ENCODE measurements at places on chromosomes 12 and 14.

- no peaks in the 10 kb centered on the region for H3K27me3 ChIP-seq
- H3K4me1 ChIP-seq = peaks cover 15% of the 10 kb centered on the region
- DNase-seq = no peak
- H3K27ac ChIP-seq = no peak overlapping the region
Measured at GRCh38 chr12:111753144-111753881, 13.4 kb upstream of the ALDH2 start.

DNA sequence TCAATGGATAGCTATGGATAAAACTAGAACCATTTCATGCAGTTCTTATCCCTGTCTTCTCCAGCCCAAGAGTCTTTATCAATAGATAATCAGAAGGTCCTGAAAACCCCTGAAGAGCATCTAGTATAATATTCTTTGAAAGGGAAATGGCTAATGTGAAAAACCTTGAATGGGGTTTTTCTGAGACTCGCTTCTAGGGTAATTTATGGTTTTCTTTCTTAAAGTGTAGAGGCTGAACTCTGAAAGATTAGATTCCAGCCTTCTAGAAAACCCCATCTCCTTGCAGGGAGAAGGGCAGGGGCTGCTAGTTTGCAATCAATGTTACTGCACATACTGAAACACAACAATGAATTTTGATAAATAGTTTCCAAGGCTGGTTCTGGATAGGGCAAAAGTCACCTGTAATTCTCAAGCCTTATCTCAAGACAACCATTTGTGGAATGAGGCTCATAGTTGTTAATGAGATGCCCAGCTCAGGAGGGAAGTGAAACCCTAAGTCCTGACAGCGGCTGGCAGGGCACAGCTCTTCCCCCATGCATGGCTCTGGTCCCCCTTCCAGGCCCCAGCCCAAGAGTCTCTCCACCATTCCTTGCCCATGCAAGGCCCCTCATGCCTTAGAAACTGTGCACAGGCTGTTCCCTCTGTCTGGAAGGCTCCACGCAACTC, 33.7 kb upstream of the PYGL start:
- H3K27ac ChIP-seq = no peak overlapping the region
- no peaks in the 10 kb centered on the region for H3K4me1 ChIP-seq
- H3K27me3 ChIP-seq = no peaks in the 10 kb centered on the region
- no peaks in the 10 kb centered on the region for H3K36me3 ChIP-seq

DNA sequence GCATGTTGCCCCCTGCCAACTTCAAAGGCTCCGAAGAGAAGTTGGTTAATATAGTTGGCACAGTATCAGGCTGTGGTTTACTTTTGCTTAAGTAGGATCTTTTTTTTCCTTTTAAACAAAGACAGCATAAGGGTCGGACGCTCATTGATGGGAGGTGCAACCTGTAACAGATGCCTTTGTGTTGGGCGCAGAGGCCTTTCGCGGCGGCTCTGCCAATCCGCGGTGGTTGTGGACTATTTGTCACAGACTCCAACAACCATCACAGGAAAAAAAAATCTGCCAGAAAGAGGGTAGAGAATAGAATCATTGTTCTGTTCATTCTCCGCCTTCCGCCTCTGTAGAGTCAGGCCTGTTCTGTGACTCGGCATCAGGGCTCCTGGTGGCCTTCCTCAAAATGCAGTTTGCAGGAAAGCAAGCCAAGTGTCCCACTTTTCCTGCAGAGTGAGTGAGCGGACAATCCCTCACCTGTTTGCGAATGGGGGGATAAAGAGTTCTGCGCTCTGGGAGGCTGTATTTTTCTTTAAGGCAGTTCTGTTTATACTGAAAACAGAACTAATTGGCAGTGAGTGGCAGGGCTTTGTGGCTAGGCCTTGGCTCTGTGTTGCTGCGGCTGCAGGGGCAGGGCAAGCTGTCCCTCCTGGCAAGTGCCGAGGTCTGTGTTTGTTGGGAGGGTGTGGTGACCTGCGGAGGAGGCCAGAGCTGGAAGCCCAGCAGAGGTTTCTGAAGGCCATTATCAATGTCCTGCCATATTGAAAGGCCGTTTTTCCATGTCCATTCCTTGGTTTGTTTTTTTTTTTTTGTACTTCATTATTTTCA, 83.0 kb upstream of the PIWIL1 start:
- no peak for DNase-seq
- no peaks in the 10 kb centered on the region for H3K36me3 ChIP-seq
- H3K27ac ChIP-seq = no peak overlapping the region
- no peak overlapping the region for H3K4me3 ChIP-seq
- H3K4me1 ChIP-seq = no peaks in the 10 kb centered on the region

DNA sequence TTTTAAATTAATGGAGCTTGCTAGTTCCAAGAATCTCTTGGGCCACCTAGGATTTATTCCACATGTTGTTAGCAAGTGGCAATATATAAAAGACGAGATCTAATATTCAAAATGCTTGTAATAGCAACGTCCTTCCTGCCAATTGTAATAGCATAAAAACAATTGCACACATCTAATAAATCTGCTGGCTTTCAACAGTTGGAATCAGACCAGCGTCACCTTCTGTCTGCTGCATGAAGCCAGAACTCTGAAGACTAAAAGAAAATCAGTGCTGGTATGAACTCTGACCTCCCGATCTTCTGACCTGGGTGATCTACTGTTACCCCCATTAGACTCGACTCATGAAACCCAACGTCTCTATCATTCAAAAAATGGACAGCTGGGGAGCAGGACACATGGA, 100.6 kb downstream of the DIO2 start:
- no peaks in the 10 kb centered on the region for H3K4me1 ChIP-seq
- no peak for DNase-seq
- H3K36me3 ChIP-seq = no peaks in the 10 kb centered on the region
- H3K27me3 ChIP-seq = no peaks in the 10 kb centered on the region

DNA sequence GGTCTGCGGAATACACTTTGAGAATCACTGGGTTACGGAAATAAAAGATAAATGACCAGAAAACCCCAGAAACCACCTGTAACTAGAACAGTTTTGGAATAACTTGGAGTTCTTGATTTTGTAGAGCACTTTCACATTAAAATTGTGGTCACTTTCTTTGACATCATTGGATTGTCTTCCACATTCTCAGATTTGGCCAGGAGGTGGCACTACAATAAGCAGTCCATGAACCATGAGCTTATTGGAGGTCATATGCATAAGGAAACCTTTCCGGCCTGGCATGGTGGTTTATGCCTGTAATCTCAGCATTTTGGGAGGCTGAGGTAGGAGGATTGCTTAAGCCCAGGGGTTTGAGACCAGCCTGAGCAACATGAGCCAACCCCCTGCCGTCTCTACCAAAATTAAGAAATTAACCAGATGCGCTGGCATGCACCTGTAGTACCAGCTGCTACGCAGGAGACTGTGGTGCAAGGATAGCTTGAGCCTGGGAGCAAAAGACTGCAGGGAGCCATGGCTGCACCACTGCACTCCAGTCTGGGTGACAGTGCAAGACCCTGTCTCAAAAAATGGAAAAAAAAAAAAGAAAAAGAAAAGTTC, 107.7 kb upstream of the CAND1 start:
- no peaks in the 10 kb centered on the region for H3K4me1 ChIP-seq
- no peak overlapping the region for H3K4me3 ChIP-seq
- no peaks in the 10 kb centered on the region for H3K36me3 ChIP-seq

- H3K36me3 ChIP-seq = no peaks in the 10 kb centered on the region
- no peaks in the 10 kb centered on the region for H3K4me1 ChIP-seq
- no peak overlapping the region for H3K4me3 ChIP-seq
- no peak overlapping the region for H3K27ac ChIP-seq
Measured at GRCh38 chr12:1886396-1887008, 31.9 kb downstream of the CACNA2D4 start.

DNA sequence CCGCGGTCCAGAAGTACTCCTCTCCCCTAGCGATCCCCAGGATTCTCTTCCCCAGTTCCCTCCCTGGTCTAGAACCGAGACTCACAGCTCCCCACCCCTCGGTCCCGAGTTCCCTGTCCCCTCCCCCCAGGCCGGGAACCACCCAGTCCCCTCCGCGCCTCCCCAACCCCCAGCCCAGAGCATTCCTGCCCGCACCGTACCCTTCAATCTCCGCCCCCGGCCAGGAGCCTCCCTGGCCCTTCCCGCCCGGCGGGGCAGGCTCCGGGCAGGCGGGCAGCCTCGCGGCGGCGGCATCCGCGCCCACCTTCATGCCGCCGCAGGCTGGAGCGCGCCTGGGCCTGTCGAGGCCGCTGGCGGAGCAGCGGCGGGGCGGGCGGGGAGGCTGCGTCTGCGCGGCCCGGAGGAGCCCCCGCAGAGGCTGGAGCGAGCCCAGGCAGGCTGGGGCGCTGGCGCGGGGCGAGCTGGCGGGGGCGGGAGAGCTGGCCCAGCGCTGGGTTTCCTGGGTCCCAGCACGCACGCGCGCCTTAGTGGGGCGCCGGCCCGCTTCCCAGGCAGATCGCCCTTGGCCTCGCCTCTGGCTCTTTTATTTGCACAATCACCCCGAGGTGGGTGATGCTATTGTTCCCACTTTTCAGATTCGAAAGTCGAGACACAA, 22.2 kb upstream of the GPR132 start:
- no peaks in the 10 kb centered on the region for H3K36me3 ChIP-seq
- H3K27ac ChIP-seq = peak overlapping the region; percentile 63
- peak; percentile 61 for DNase-seq

DNA sequence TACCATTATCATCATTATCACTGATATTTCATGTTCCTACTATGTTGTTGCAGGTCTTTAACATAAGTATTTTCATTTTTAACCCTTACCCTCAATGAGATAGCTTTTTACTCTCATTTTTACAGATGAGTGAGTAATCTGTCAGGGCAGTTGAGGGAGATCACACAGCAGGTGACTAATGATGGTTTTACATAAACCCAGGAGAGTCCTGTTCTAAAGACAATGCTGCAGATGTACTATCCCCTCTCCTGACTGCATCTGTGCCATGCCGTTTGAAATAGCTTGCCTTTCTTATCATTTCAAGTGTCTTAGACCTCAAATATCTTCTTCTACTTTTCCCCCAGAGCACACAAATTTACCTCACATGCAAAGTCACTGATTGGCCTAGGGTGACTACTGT, 1552.1 kb upstream of the SEL1L start:
- no peak overlapping the region for H3K27ac ChIP-seq
- H3K36me3 ChIP-seq = no peaks in the 10 kb centered on the region
- no peaks in the 10 kb centered on the region for H3K27me3 ChIP-seq
- no peaks in the 10 kb centered on the region for H3K4me1 ChIP-seq
- H3K4me3 ChIP-seq = no peak overlapping the region
- DNase-seq = no peak

DNA sequence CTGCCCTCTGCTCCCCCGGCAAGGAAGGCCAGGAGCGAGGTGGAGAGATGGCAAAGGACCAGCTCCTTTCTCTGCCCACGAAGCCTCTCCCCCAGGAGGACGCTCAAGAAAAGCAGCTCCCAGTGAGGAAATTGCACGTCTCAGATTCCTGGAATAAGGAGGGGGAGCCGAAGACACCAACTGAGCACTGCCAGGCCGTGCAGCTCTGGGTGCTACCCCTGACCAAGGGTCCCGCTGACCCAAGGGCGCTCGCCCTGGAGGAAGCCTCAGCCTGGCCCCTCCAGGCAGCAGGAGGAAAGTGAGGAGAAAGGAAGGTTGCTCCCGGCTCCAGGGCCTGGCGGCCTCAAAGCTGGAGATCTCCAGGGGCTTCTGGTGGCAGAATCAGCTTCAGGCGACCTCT, 174.1 kb upstream of the SFSWAP start:
- H3K4me1 ChIP-seq = no peaks in the 10 kb centered on the region
- H3K27ac ChIP-seq = no peak overlapping the region
- no peak for DNase-seq
- no peak overlapping the region for H3K4me3 ChIP-seq
- no peaks in the 10 kb centered on the region for H3K27me3 ChIP-seq
- H3K36me3 ChIP-seq = no peaks in the 10 kb centered on the region

- DNase-seq = no peak
- peak overlapping the region; percentile 56 for H3K4me3 ChIP-seq
- H3K27me3 ChIP-seq = no peaks in the 10 kb centered on the region
- peak overlapping the region; percentile 70 for H3K27ac ChIP-seq
Measured at GRCh38 chr14:98195256-98195655, 1076.7 kb downstream of the BCL11B start.

DNA sequence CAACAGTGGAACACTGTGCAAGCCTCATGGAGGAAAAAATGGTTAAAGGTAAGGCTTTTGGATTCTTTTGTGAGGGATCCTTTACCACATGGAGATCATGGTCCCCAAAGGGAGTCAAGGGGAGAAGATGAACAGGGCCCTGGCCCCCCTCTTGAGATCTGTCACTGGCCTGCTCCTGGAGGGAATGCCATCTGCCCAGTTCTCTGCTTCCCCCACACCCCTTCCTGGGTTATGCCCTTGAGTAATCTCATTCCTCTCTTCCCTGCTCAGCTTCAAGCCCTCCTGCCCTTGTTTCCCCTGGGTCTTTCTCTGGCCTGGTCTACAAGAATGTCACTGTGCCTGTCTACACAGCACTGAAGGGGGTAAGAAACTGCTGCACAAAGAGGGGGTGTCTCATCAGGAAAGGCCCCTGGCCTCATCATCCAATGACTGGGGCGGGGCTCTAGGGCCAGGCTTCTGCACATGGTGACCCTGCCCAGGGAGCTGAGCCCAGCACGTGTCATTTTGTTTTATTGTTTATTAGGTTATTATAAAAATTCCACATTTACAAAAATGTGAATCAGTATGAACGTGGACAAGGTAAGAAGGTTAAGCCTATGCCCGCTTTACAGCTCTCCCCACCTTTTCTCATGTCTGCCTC, 30.3 kb downstream of the PIGH start:
- no peak overlapping the region for H3K27ac ChIP-seq
- no peak overlapping the region for H3K4me3 ChIP-seq
- peak; percentile 10 for DNase-seq
- no peaks in the 10 kb centered on the region for H3K36me3 ChIP-seq
- H3K27me3 ChIP-seq = no peaks in the 10 kb centered on the region
- H3K4me1 ChIP-seq = peaks cover 16% of the 10 kb centered on the region

GRCh38 chr14:34722723-34723545, 8.5 kb upstream of the CFL2 start:
- DNase-seq = no peak
- no peak overlapping the region for H3K27ac ChIP-seq
- H3K4me1 ChIP-seq = no peaks in the 10 kb centered on the region
- H3K4me3 ChIP-seq = no peak overlapping the region

- no peak overlapping the region for H3K27ac ChIP-seq
- no peak for DNase-seq
- no peak overlapping the region for H3K4me3 ChIP-seq
- H3K4me1 ChIP-seq = peaks cover 4% of the 10 kb centered on the region
Measured at GRCh38 chr12:116293687-116294453, 16.4 kb upstream of the MED13L start.

- H3K4me1 ChIP-seq = peaks cover 47% of the 10 kb centered on the region
- no peaks in the 10 kb centered on the region for H3K27me3 ChIP-seq
- peak overlapping the region; percentile 94 for H3K4me3 ChIP-seq
- H3K36me3 ChIP-seq = peaks cover 5% of the 10 kb centered on the region
- no peak for DNase-seq
- peak overlapping the region; percentile 84 for H3K27ac ChIP-seq
Measured at GRCh38 chr12:50507930-50508329, 3.1 kb downstream of the DIP2B start.
